Suppressor macrophage treated with lipopolysaccharide for 1 hour (primary cell): ENCODE measurements at places on chromosomes 13 and 19.
A peak's percentile ranks its signal among the peaks of the same experiment; 100 is the strongest.

- DNase-seq = no peak
Measured at GRCh38 chr13:113483504-113484293, 6.8 kb downstream of the DCUN1D2 start.

DNA sequence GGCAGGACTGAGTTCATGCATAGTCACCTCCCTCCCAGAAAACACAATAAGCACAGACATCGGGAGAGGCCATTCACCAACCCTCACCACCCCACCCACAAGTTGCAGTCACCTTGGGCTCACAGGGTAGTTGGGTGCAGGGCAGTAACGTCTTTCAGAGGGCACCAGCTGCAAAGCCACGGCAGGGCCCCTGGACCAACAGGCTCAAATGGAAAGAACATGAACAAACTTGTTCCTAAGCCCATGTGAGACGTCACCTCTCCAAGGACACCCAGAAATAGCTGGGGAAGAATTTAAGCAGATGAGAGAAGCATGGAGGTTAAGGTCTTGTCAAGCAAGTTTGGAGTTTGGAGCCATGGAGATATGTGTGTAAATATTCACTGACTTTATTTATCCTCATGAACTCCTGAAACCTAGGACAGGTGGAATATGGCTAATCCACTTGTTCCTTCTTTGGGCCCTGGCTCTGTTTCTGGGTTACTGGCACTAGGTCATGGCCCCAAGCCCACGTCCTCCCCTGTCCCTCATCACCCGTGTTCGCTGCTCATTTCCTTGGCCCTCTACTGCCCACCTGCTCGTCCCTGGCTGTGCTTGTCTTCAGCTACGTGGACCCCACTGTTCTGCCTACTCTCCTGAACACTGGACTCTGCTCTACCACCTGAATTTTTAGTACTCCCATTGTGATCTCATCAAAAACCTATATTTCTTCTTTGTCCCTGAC lies 40.4 kb downstream of the SACS start:
- no peak for DNase-seq

DNA sequence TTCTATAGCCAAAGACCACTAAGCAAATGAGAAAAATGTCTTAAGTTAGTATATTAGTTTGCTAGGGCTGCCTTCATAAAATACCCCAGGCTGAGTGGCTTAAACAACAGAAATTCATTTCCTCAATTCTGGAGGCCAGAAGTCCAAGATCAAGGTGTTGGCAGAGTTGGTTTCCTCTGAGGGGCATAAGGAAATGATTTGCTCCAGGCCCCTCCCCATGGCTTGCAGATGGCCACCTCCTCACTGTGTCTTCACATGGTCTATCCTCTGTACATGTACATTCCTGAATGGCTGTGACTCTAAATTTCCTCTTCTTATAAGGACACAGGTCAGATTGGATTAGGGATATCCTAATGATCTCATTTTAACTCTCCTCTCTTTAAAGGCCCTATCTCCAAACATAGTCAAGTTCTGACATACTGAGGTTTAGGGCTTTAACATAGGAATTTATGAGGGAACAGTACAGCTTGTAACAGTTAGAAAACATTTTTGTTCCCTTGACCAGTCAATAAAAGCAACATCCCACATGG lies 307.4 kb downstream of the DIAPH3 start:
- no peak for DNase-seq

GRCh38 chr19:23415561-23416191 lies 20.4 kb upstream of the ZNF91 start:
- no peak for DNase-seq

GRCh38 chr19:56193981-56194640 lies 3.5 kb downstream of the ZSCAN5B start:
- DNase-seq = no peak

DNA sequence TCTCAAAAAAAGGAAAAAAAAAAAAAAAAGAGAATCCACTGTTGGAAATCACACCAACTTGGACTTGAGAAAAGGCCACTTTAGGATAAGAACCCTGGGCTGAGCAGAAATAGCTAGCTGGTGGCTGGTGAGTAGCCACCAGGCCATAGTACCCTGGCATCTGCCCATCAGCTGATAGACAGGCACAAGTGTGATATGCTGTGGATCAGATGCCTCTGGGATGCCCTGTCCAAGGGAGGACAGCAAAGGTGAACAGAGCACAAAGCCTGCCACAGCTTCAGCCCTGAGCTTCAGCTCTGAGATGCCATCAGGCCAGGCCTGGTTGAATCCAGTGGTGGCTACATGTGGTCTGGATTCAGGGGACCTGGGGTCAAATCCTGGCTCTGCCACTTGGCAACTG lies 8.7 kb downstream of the SIRT2 start:
- DNase-seq = no peak

DNA sequence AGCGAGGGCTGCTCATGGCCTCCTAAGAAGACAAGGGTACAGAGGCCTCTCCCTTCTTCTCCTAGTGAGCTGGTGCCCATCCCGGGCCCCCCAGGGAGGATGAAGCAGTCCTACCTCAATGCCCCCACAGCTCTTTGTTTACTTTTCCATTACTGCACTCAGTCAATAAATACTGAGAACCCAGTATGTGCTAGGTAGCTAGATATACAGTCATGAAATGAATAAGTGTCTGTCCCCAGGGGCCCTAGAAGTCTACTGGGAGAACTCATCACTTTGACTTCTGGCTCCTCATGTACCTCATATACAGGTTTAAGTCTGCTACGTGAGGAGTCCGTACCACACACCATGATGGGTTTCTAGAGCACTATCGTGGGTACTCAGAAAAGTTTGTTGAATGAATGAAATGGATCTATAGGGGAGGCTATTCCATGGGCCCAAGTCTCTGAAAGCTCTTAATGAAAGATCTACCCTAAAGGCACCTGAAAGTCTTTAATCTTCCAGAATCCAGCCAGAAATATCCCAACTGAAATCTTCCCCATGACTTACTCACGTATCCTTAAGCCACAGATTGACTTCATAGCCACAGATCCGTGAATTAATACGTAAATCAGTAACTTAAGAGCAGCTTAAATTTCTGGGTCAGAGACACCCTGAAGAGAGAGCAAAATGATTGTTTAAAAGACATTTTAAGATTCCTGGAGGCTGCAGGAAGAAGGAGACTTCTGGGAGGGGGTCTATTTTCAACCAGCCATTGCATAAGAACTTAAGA lies 51.6 kb upstream of the POMP start:
- no peak for DNase-seq

GRCh38 chr13:25585000-25585399 lies 213.2 kb downstream of the ATP8A2 start:
- DNase-seq = no peak

- peak; percentile 29 for DNase-seq
Measured at GRCh38 chr13:110387451-110388107, 80.5 kb downstream of the COL4A2 start.

GRCh38 chr13:36766295-36766694 lies 52.7 kb upstream of the RFXAP start:
- no peak for DNase-seq

DNA sequence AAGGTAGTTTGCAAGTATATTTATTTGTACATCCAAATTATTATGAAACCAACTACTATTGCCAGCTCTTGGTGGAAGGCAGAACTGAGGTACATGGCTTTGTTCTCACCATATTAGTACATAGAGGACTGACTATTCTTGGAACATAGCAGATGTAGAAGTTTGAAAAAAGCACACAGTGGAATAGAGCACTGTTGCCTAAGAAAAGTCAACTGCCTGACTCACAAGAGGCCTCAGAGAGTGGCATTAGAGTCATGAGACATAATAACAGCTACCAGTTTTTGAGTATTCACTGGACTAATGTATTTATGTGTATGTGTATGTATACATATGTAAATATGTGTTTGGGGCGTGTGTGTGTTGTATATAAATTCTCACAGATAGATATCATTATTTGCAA lies 8.3 kb upstream of the PCDH20 start:
- DNase-seq = no peak

DNA sequence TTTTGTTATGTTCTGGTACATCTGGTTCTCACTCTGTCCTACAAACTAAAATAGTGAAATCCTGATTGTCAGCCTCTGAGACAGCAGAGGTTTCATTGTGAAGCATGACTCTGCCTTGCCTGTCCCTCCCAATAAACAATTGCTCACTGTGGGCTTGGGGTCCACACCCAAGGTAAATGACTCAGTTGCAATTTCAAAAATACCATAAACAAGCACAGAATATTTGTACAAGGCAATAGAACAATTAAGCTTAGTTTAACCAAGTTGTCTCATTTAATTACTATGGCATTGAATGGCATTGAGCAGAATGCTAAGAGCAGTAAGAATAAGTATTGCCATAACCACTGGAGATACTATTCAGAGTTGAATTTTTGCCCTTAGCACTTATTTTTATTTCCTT lies 353.6 kb downstream of the SPRY2 start:
- DNase-seq = no peak

GRCh38 chr13:113788413-113789135 lies 29.5 kb downstream of the TMEM255B start:
- DNase-seq = no peak

GRCh38 chr13:109204657-109205056 lies 575.2 kb downstream of the MYO16 start:
- no peak for DNase-seq

DNA sequence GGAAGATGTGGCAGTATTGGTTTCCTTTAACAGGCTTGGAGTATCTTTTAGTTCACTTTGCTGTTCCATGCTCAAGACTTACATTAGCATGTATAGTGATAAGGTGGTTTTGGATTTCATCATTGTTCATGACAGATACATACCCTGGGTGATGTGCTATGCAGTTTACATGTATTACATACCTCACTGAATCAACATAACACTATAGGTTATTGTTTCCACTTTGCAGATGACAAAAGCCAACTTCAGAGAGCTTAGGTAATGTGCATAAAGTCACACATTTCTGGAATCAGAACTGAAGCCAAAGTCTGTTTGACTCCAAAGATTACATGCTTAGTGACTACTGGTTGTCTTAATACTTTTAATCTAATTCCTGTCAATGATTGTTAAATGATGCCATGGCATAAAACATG lies 7.1 kb downstream of the COMMD6 start:
- no peak for DNase-seq

DNA sequence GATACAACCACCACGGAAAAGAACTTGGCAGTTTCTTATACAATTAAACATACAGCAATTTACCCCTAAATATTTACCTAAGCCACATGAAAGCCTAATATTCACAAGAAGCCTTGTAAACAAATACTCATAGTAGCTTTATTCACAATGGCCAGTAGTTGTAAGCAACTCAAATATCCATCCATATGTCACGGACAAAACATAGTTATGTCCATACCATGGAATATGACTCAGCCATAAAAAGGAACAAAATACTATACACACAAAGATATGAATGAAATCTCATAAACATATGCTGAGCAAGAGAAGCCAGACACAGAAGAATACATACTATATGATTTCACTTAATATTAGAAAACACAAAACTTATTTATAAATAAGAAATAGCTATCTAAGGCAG lies 12.9 kb downstream of the PSPC1 start:
- DNase-seq = no peak

GRCh38 chr19:36796714-36796992 lies 24.0 kb upstream of the ZNF850 start:
- DNase-seq = no peak

- no peak for DNase-seq
Measured at GRCh38 chr13:51105046-51105445, 6.0 kb downstream of the C13orf42 start.

- peak; percentile 83 for DNase-seq
Measured at GRCh38 chr19:18300930-18301717, 19.7 kb upstream of the JUND start.

- no peak for DNase-seq
Measured at GRCh38 chr13:29355029-29355428, 240.5 kb downstream of the SLC7A1 start.

- DNase-seq = no peak
Measured at GRCh38 chr13:107865318-107865575, 350.1 kb downstream of the LIG4 start.

DNA sequence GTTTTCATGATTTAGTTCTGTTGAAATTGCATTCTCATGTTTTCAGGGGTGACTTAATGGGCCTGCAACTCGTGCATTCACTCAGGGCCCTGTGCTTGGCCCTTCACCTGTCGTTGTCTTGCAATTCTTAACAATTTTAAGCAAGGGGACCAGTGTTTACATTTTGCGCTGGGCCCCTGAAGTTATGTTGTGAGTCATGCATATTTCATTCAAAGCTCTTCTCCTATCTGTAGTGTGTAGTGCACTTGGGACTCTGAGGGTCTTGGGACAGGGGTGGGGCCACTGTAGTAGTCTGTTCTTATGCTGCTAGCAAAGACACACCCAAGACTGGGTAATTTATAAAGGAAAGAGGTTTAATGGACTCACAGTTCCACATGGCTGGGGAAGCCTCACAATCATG lies 211.2 kb upstream of the RXFP2 start:
- no peak for DNase-seq

DNA sequence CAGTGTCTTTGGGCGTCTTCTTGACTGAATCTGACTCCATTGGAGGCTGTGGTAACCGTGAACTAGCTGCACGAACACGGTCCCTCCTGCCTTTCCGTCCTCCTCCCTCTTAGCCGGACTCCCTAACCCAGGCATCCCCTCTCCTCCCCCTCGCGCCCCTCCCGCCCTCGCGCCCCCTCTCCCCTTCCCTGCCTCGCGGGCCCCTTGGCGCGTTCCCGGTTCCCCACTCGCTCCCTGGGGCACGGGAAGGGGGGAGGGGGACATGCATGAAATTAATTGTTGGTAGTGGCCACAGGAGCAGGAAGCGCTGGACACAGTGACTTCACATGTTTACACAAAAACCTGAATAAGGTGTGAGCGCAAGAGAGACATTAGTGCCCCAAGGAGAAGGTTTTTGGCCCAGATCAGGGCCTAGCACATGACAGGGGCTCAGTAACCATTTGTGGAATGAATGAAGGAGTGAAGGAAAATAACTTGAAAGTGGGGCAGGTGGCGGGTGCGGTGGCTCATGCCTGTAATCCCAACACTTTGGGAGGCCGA lies 279 bp downstream of the DMRTC2 start:
- no peak for DNase-seq

DNA sequence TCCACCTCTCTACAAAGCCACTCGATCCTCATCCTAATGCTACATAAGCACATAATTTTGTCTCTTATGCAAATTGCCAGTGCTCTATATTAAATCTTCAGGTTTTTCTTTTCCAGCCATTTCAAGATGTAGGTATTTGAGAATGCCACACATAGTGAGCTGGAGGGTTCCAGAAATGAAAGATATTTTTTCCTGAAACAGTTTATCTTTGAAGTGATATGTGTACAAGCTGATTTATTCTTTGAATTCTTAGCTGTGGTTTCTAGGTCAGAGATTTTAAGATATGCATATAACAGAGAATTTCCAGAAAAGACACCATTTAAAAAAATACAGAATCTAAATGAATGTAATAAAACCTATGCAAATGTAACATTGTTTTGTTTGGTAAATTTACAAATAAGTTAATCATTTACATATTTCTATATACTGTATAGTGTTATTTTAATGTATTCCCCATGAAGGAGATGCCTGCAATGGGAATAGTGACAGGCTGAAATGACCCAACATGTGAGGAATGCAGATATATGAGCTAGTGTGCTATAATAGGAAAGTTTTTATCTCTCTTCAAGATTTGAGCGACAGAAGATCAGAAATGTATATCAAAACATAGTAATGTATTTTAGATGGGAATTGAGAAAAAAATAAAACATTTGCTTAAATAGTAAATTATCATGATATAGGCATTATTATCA lies 570.2 kb downstream of the SLITRK1 start:
- DNase-seq = no peak
